ENCODE measurements at places on chromosomes 2 and 18.

DNA sequence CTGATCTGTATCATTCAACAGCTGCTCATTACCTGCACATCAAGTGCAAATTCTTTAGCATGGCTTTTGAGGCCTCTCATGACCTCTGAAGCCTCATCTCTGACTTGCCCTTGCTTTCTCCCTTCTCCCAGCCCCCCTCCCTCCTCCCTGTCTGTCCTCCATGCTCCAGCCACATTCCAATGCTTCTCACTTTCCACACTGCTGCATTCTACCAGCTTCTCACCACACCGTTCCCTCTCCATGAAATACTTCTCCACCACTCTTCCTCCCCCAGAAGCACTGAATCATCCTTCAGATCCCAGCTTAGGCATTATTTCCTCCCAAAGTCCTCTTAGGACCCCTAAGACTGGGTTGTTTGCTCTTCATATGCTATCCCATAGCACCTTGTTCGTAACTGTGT lies 26.9 kb downstream of the GCG start:
- DNase-seq: no peak

GRCh38 chr2:106044021-106044420 lies 150.1 kb downstream of the UXS1 start:
- DNase-seq: no peak

- peak; percentile 5 for DNase-seq
Measured at GRCh38 chr18:61581578-61582201, 248.5 kb downstream of the CDH20 start.

DNA sequence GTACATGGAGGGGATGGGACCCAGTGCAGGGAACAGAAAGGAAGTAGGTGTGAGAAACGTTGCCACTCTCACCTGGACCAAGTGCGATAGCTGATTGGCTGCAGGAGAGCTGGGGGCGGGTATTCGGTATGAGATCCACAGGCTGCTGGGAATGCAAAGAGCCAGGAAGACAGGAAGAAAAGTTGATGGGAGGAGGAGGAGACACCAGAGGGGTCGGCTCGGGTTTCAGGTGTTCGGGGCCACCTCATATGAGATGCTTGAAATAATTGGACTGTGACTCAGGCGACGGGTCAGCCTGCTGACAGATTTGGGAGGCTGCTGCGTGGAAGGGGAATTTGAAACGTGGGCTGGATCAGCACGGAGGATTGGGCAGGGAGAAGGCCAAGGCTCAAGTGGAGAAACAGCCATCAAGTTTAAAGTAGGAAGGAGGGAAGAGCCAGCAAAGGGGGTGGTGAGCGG lies 65.1 kb downstream of the MRPS9 start:
- DNase-seq: no peak

- DNase-seq: no peak
Measured at GRCh38 chr2:37738266-37738885, 66.9 kb upstream of the CDC42EP3 start.

DNA sequence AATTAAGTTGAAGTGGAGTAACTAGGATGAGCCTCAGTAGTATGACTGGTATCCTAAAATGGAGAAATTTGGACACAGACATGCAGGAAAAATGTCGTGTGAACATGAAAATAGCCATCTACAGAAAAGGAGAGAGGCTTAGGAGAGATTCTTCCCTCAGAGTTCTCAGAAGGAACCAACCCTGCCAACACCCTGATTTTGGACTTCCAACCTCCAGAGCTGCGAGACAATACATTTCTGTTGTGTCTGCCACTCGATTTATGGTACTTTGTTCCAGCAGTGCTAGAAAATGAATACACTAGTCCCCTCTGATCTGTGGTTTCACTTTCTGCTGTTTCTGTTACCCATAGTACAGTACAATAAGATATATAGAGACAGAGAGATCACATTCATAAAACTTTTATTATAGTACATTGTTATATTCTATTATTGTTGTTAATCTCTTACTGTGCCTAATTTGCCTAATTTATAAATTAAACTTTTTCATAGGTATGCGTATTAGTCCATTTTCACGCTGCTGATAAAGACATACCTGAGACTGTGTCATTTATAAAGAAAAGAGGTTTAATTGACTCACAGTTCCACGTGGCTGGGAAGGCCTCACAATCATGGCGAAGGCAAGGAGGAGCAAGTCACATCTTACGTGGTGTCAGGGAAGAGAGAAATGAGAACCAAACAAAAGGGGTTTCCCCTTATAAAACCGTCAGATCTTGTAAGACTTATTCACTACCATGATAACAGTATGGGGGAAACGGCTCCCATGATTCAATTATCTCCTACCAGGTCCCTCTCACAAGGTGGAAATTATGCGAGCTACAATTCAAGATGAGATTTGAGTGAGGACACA lies 41.3 kb downstream of the PLEKHA3 start:
- DNase-seq: no peak
